ENCODE measurements at places on chromosomes 12 and 14.
A peak's percentile ranks its signal among the peaks of the same experiment; 100 is the strongest.

DNA sequence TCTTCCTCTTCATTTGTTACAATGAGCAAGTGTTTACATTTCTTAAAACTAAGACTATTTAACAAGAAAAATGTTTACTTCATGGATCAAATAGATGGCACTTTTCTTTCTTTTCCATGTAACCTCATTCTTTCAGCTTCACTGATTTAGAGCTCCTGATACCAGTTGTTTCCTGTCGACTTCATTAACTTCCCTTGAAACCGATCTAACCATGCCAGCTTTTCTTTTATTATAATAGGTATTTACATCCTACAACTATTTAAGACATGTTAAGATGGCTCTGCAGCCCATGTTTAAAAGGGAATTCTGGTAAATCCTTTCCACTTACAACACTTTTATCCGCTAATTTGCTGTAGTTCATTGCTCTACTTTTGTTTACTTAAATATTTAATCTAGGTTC lies 107.3 kb upstream of the DCN start:
- no peak for DNase-seq

DNA sequence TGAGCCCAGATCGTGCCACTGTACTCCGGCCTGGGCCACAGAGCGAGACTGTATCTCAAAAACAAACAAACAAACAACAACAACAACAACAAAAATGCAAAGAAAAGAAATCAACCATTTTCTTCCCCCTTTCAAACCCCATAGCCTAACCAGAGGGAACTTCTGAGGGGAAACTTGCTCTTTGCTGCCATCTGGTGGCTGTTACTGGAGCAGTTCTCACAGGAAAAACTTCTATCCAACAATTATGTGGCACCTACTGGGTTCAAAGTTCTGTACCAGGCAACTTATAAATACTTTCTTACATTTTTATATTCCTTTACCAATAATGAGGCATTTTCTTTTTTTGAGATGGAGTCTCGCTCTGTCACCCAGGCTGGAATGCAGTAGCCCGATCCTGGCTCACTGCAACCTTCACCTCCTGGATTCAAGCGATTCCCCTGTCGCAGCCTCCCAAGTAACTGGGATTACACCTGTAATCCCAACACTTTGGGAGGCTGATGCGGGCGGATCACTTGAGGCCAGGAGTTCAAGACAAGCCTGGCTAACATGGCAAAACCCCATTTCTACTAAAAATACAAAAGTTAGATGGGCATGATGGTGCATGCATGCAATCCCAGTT lies 50.9 kb upstream of the BICDL1 start:
- peak; percentile 78 for DNase-seq

- DNase-seq: no peak
These were observed 146.8 kb downstream of the TTLL5 start for GRCh38 chr14:75807667-75808360.

DNA sequence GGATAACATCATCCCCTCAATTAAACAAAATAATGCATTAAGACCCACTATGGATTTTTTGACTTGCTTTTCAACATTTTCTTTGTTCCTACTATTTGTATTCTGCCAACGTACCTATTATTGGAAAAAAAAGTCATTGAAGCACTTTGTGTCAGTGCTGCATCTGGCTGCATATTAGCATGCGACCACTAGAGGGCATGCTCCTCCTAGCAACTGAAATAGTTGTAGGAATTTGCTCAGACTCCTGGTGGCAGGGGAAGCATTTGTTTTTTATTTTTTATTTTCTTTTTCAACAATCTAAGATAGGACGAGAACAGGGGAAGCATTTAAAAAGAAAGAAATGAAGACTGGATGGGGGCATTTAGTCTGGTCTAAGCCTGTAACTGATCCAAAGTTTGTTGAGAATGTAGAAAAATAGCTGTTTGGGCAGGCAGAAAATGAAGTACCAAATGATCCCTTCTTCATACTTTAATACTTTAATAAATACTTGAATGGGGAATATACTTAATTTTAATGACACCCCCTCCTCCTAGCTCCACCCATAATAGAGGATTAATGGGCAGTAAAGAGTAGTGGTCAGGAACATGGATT lies 14.5 kb upstream of the CLEC4A start:
- peak; percentile 79 for DNase-seq

DNA sequence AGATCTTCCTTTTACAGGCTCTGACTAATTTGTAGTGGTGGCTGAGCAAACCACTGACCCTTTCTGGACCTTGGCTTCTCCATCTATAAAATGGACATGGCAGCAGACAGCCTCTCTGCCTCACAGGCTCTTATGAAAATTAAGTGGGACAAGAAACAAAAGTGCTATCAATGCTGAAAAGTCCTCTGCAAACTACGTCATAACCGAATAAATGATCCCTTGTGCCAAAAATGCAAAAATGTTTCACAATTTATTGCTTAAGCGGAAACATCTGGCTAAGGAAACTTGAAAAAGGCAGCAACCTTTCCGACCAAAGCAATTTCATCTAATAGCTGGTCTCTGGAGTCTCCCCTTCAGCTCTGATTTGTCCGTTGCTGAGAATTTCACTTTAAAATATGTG lies 108.5 kb upstream of the PLXNC1 start:
- DNase-seq: no peak

- no peak for DNase-seq
These were observed 101.3 kb downstream of the HMGA2 start for GRCh38 chr12:65925626-65926025.

DNA sequence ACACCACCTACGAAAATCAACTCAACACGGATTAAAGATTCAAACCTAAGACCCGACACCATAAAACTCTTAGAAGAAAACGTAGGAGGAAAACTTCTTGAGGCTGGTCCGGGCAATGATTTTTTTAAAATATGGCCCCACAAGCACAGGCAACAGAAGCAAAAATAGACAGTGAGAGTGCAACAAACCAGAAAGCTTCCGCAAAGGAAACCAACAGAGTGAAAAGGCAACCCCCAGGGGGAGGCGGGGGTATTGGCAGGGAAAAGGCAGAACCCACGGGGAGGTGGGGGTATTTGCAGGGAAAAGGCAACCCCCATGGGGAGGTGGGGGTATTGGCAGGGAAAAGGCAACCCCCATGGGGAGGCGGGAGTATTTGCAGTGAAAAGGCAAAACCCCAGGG lies 20.5 kb upstream of the FBRSL1 start:
- DNase-seq: peak; percentile 58

Data from CD8-positive, alpha-beta T cell (primary cell).